Stimulated activated CD4-positive, alpha-beta T cell treated with anti-CD3 and anti-CD28 coated beads, Interleukin-1b, Interleukin-23, amount 100 ng/mL, for 1 hour (primary cell): ENCODE measurements at places on chromosomes 7 and 10.

GRCh38 chr10:131758939-131759301 is 141.9 kb upstream of the PPP2R2D start:
- no peak for DNase-seq

DNA sequence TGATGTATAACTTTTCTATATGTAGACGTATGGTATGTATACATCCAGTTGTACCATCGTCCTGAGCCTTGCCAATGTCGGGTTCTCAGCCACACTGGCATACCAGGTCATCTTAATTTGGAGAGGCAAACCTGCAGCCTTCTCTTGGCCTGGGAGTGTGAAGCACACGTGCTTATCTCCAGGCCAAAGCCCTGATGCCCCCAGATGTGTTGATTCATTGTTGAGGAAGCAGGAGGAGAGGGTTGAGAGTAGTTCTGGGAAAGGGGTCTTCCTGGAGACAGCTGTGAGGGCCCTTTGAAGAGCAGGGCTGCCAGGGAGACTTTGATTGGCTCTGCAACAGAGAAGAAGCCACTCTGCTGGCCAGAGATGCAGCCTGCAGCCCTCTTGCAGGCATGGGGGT is 155.6 kb downstream of the ARHGAP21 start:
- DNase-seq = no peak

GRCh38 chr10:114071178-114071577 is 27.5 kb downstream of the ADRB1 start:
- DNase-seq = no peak

DNA sequence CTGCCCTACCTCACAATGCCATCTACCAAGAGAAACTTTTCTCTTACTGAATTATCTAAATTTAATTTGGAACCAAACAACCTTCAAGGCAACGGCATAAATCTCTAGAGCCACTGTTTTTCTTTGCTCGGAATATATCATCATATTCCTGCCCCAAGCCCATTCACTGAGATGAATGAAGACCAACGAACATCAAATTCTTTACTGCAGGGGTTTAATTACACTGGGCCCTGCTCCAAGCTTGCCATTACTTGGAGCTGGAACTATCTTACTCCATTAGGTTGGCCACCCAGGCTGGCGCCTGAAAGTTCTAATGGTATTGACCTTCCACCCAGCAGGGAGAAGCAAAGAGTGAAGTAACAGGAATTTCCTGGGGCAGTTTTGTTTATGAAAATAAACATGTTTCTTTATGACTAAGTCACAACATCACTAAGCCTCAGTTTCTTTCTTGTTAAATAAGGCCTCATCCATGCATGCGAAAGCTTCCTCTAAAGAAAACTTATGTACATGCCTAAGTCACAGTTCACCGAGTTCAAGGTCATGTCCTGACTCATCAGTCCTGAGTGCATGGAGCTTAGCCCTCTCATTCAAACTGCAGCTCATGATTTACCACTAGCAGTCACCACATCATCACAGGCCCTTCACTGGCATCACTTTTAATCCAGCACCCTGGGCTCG is 42.1 kb upstream of the ANAPC16 start:
- DNase-seq = no peak

DNA sequence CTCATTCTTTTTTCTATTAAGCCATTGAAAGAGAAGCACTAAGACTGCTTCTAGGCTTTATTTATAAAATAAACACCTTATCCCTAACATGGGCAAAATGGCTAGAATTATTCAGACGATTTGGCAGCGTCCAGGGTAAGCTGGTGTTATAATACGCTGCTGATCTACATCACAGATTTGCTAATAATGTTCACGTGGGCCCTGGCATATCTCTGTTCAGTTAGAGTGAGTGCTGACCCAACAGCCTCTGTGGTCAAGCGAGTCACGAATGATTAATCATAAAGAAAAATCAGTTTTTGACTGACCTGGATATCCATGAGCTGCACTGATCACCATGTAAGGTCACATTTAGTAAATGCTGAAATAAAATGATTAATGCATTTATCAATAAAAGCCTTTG is 28.4 kb upstream of the CBLL1 start:
- DNase-seq = no peak

DNA sequence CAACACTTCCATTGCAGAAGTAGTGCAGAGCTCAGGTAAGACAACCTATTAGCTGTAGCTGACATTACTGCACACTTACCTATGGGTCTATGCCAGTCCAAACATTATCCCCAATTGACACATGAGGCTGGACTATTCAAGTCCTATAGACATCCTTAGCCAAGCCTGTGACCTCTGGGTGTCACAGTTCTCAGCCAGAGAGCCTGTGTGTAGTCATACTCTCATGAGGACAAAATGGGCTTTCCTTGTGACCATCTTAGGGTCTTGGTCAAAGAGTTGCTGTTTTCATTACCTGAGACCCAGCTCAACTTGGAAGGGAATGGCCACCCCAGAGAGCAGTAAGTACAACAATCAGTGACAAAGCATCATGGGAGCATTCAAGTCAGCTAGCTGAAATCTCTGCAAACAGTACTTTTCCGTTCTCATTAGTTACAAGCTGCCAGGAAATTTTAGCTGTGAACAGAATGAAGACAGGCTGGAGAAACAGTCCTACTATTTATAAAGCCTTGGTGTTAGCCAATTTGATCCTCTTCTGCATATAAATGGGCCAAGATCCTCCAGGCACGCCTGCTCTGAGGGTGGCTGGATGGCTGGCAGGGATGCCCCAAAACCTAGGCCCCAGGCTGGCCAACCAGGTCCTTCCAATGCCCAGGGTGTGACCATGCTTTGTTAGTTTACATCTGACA is 44.3 kb downstream of the NUDCD3 start:
- DNase-seq = no peak

GRCh38 chr10:44949915-44950314 is 9.7 kb upstream of the RASSF4 start:
- DNase-seq = no peak

DNA sequence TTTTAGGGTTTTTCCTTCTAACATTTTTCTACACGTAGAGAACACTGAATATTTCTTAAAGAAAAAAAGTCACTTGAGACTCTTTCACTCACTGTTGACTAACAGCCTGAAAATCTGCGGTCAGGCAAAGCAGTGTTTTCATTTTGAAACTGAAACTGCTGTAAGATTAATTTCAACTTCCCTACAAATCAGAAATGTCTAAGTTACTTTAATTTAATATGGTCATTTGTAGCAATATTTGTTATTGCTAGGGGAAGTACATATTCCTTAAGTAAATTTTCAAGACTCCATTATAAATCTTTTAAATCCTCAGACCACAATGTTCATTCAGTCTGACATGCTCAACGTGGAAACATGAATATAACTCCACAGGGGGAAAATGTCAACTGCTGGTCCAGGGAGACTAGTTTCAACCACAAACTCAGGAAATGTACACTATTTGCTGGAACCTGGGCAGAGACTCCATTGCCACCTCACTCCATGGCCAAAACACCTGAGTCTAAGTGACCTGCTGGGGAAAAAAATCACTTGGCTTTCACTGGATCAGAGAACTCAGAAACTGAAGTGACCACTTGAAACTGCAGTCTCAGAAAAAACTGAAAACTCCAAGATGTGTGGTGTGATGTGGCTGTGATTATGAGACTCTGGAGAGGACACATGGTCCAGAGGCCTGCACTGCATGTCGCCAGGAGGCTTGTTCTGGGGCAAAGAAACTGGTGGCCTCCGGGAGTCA is 161.2 kb downstream of the TAX1BP1 start:
- DNase-seq = no peak

DNA sequence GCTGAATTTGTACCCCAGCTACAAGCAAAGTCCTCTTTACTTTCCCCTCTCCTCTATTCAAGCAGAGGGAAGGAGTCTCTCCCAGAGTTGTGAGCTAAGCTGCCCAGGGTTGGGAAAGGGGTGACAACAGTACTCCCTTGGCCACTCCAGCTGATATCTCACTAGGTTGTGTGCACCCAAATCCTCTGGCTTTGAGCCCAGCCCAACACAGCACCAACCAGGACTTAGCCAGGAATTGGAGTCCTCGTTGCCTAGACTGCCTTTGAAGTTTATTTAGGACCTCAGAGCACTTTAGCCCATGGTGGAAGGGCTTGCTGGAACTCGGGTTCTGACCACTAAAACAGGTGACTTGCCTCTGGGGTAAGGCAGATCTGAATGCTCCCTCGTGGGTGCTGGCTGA is 35.7 kb upstream of the DYNC1I1 start:
- no peak for DNase-seq

DNA sequence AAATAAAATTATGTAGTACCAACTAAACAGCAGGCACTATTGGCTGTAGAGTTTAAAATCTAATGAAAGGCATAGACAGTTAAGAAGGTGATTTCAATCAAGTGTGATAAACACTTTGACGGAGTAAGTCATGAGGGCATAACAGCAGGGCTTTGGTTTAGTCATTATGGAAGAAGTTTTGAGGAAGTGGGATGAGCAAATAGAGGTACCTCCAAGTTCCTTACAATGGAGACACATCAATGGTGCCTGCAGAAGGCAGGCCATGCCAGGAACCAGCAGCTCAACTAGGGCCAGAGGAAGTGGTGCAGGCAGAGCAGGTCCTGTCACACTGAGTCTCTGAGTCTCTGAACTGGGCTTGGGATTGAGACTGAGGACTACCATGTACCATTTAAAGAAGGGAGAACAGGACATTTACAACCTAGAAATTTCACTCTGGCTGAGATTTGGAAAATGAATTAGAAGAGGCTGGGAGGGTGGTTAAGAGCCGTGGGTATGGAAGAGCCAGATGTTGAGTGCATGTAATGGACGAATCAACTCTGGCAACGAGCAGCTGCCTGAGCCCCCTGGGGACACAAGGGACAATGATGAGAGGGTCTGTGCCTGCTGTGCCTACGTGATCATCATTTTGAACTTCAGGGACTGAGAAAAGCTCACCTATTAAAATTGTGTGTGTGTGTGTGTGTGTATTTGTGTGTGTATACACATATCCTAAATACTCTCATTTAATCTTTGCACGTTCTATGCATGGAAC is 208.7 kb upstream of the POM121L12 start:
- DNase-seq = no peak

DNA sequence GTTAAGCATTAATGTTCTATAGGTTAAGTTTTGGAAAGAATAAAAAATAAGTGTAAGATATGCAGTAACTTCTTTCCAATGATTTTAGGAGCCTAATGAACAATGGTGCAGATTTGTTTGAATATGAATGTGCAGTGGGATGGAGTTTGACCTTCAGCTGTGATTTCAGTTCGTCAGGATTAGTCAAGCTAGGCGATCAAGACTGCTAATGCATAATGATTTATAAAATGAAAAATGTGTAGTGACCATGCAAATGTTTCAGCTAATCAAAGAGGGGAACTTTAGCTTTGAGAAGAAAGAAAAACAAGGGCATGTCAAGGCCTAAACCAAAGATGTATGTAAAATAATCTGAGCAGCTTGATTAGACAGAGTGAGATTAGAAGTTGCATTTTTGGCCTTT is 208.5 kb downstream of the FOXP2 start:
- no peak for DNase-seq

DNA sequence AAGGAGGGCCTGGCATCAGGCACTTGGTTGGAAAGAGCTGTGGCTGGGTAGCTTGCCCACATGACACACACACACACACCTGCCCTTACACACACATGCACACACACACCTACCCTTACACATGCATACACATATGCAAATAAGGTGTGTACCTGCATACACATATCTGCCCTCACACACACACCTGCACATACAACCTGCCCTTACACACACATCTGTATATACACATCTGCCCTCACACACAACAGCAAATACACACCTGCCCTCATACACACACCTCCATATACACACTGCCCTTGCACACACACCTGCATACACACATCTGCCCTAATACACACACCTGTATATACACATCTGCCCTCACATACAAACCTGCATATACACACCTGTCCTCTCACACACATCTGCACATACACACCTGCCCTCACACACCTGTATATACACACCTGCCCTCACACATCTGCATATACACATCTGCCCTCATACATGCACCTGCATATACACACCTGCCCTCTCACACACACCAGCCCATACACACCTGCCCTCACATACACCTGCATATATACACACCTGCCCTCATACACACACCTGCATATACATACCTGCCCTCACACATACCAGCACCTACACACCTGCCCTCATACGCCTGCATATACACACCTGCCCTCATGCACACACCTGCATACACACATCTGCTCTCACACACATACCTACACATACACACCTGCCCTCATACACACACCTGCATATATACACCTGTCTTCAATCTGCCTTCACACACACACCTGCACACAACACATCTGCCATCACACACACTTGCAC is 82.9 kb downstream of the GRID1 start:
- no peak for DNase-seq

GRCh38 chr10:77877441-77878344 is 48.9 kb downstream of the DLG5 start:
- DNase-seq = no peak

DNA sequence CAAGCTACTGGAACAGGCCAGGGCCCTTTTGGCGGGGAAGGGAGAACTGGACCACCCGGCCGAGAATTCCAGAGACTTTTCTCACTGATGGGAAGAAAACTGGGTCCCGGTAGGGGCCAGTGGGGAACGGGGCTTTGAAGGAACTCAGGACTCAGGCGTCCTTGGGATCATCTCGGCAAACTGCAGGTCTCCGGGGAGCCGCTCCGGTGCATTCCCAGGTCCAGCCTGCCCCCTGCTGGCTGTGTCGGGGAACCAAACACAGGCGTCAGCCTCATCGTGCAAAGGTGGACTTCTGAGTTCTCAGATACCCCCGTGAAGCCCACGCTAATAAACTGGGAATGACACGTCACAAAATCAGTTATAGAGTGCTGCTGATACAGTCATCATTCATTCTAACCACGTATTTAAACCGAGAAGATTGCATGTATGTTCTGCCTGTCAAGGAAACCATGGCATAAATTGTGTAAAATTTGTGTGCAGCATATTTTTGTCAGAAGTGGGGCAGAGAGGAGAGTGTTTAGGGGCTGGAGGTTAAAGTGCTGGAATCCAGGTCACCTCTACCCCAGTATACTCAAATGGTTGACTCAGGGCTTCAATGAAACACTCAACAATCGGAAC is 76.1 kb upstream of the CPXM2 start:
- peak; percentile 9 for DNase-seq

DNA sequence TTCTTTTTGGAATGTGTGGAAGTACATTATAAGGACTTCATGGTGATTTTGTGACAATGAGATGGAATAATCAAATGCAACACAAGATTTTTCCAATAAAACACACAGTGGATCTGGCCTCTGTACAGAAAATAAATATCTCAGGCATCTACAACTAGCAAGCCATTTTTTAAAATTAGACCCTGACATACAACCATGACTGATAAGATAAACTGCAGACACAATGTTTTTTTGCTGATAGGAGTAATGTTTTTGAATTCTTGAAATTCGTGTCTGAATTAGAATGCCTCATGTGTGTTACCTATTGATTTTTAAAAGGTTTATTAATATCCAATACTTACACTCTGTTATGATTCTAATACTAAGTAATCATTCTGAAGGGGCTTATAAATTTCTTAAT is 328.1 kb downstream of the HGF start:
- DNase-seq = no peak
